ENCODE measurements at places on chromosomes 5 and 9.
A peak's percentile ranks its signal among the peaks of the same experiment; 100 is the strongest.

- no peak for DNase-seq
Observed at GRCh38 chr5:178314061-178314660, 81.6 kb upstream of the PHYKPL start.

GRCh38 chr5:174991847-174992246 lies 267.5 kb downstream of the MSX2 start:
- peak; percentile 25 for DNase-seq

- no peak for DNase-seq
Observed at GRCh38 chr5:45109062-45109461, 300.3 kb downstream of the MRPS30 start.

DNA sequence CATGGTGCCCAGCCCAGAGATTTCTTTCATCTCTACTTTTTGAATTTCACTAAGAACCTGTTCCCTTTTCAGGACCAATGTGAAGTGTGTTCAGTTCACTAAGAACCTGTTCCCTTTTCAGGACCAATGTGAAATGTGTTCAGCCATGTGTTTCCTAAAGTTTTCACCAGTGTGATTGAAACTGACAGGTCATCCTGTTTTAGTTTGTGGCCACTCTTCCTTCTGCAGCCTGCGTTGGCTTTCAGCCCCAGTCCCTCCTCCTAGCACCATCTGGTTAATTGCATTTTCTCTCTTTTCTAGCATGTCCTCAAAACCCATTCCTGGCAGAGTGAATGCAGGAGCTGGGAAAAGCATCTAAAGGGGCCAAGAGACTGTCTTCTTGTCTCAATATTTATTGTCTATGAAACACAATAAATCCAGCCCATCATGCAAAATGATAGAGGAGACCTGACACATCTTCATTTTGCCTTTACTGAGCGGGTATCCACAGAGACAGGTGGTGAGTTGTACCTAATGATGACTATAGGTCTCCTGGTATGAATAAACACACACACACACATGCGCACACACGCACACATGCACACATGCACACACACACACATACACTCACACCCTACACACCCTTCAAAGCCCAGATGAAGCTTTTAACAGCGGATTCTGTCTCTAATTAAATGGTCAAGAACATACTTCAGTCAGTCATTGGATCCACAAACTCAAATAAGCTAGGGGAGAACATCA lies 6.1 kb upstream of the PANK3 start:
- no peak for DNase-seq

DNA sequence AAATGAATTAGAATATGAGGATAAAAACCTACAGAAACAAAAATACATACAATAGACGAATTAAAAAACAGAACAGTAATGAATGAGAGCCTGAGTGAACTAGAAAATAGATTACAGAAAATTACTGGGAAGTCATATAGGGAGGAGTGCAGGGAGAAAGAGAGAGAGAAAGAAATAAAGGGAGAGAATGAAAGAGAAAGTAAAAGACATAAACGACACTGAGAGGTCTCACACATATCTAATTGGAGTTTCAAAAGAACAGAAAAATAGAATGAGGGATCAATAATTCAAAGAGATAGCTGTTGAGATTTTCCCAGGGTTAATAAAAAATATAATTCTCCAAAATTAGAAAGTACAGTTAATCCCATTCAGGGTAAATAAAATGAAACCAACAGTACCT lies 156.4 kb upstream of the FTMT start:
- DNase-seq: no peak

GRCh38 chr9:97484134-97484533 lies 17.3 kb upstream of the TMOD1 start:
- no peak for DNase-seq

- DNase-seq: no peak
Observed at GRCh38 chr9:600006-600405, 241.5 kb upstream of the DMRT1 start.

GRCh38 chr9:16725066-16725465 lies 145.4 kb downstream of the BNC2 start:
- DNase-seq: no peak

DNA sequence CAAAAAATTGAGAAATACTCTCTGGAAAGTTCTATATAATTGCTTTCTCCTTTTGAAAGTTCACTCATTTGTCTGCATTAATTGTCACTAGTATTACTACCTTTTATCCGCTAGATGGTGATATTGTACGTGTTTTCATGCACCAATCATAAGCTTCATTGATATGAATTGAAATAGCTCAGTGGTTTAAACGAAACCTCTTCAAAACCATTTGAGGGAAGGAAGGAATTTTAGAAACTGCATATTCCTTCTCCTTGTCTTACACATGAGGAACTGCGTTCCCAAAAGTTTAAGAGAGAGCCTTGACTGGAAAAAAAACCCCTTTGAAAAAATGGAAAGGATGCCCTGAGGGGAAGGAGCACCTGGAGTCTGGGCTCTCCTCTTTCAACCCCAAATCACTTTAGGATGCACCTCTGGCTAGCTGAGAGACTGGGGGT lies 98.6 kb downstream of the YTHDC2 start:
- peak; percentile 26 for DNase-seq

DNA sequence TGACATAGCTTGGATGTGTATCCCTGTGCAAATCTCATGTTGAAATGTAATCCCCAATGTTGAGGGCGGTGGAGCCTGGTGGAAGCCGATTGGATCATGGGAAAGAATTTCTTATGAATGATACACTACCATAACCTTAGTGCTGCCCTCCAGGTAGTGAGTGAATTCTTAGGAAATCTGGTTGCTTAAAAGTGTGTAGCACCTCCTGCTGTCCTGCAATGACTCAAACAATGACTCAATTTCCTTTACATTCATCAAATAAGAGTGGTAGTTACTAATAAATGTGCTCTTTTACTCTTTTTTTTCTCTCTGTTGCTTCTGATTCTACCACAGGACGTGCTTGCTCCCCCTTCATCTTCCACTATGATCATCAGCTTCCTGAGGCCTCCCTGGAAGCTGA lies 1696.0 kb upstream of the CDH9 start:
- no peak for DNase-seq

- no peak for DNase-seq
Observed at GRCh38 chr5:143019614-143020515, 249.7 kb downstream of the ARHGAP26 start.

GRCh38 chr9:88897081-88897480 lies 94.2 kb upstream of the S1PR3 start:
- no peak for DNase-seq

GRCh38 chr9:91825422-91825821 lies 124.6 kb downstream of the ROR2 start:
- DNase-seq: no peak

DNA sequence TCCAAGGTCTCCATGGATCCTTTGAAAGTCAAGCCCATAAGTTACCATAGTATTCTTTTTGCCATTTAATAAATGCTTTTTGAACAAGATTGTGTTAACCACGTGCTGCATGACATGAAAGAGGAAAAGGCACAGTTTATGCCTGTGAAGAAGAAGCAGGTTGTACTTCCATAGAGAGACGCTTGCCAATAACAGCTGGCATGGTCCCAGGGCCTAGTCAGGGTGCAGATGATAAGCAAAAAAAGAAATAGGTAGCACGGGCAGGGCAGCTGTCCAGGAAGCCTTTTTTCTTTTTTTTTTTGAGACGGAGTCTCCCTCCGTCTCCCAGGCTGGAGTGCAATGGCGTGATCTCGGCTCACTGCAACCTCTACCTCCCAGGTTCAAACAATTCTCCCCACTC lies 71.8 kb upstream of the CLINT1 start:
- DNase-seq: no peak

DNA sequence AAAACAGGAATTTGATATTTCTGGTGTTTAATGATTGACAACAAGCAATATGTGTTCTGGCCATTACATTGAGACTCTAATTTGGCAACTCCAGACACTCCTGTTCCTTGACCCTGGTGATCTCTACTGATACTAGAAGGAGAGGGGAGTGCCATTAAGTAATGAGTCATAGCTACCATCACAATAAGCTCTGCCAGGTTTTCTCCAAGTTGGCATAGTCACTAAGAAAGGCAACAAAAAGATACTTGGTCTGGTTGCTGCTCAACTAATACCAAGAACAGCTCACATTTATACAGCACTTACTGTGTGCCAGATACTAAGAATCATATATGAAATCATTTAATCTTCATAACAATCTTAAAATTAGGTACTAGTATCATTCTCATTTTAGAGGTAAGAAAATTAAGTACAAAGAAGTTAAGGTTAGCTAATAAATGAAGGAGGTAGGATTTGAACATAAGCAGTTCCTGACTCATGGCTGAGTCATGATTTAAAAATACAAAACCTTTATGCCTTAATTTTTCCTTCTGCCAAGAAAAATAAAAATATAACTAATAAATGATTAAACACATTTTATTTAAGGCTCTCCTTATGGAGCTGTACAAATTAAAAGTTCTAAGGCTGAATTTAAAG lies 19.9 kb upstream of the PRXL2C start:
- DNase-seq: no peak

DNA sequence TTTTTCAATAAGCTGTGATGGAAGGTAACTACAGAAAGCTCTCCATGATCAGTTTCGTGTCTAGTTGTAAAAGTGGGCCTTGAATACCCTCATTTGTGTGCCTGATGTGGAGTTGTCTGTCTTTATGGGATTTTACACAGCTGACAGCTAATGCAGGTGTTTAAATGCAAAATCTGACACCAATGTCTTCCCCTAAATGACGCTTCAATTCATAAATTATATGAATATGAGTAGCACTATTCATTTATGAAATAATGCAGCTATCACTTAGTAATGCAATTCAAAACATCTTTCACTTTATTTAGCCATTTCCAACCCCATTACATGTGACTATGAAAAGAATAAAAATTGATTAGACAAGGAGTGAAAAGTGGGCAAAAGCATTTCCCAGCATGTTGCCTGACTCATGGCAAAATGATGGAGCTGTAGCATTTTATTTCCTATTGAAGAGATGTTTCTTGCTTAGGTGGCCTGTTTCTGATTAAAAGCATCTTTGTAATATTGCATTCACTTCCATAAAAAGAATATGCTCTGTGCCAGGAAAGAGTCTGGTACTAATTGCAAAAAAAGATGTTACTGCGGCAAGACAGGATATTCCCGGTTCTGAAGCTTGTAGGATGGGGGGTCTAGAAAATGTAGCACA lies 116.7 kb upstream of the HAPLN1 start:
- DNase-seq: peak; percentile 7

DNA sequence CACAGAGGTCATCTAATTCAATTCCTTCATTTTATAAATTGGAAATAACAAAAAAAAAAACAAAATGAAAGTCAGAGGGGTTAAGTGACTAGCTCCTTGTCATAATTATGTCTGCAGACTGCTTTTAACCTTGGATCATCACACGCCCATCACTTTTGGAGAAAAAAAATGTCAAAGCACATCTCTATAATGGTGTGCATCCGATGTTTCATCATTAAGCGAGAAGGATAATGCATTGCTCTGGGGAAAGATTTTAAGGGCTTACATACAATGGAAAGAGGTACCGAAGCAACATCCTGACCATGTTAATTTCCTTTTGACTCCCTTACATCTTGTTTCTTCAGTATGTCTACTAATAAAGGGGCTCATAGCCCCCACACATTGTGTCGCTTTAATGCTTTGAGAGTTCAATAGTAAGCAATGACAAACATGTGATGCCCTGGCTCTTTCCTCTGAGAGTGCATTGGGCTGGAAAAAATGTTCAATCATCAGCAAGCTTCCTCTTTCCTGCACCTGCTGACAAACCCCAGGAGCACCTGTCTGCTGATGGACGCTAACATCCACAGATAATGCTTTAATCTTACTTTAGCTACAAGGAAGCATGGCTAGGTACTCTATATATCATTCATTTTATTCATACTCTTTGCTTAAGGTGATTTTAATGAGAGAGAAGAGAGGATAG lies 242.2 kb downstream of the SMARCA2 start:
- no peak for DNase-seq

DNA sequence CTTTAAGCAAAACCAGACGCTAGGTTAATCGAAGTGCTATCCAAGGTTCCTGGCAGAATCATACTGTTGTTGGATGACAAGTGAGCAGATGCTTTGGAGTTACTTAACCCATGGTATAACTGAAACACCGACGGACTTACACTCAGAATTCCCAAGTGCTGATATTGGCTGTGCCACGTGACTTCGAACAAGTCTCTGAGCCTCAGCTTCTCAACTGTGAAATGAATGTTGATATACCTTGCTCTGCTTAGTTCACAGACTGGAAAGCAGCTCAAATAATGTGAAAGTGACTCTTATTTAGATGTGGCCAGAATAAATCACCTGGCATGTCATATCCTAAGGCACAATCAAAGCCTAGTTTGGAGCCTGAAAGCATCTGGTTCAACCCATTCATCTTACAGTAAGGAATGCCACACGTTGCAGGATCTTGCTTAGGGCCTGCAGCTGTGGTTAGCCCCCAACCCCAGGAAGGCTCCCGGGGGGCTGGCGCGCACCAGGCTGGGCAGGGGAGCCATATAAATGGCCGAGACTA lies 759 bp downstream of the GEMIN5 start:
- no peak for DNase-seq

DNA sequence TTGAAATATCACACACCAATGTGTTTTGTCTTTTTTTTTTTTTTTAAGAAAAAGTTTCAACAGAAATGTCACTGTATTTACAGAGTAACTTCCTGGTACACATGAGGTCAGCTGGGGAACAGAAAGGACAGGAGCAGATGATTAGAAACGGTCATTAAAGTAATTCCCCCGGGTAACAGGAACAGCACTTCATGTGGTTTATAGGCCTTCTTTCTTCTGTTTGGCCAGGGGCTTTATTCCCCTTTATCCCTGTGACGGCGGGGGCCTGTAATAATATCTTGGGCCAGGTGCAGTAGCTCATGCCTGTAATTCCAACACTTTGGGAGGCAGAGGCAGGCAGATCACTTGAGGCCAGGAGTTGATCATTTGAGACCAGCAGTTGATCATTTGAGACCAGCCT lies 30.5 kb upstream of the MSH3 start:
- DNase-seq: no peak

- no peak for DNase-seq
Observed at GRCh38 chr5:32487424-32487823, 42.9 kb upstream of the ZFR start.

DNA sequence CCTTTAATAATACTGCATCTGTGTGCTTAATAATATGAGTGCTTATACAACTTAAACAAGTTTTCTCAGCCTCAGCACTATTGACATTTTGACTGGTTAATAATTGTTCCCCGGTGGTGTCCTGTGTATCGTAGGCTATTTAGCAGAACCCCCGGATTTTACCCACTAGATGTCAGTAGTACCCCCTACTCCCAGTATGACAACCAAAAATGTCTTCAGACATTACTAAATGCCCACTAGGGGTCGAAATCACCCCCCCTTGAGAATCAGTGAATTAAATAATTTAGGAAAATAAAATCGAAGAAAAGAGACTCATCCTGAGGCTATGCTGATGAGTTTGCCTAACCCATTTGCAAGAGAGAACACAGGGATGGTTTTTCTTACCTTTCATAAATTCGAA lies 166.3 kb downstream of the ATP10B start:
- DNase-seq: no peak

GRCh38 chr9:21028466-21028865 lies 3.0 kb downstream of the HACD4 start:
- peak; percentile 8 for DNase-seq

GRCh38 chr5:136133222-136133921 lies 727 bp downstream of the SMAD5 start:
- DNase-seq: peak; percentile 73

- DNase-seq: no peak
Observed at GRCh38 chr5:9691261-9691660, 61.1 kb upstream of the TAS2R1 start.

- DNase-seq: no peak
Observed at GRCh38 chr9:133274236-133275104, 531 bp downstream of the ABO start.

- no peak for DNase-seq
Observed at GRCh38 chr5:109448838-109449237, 39.1 kb upstream of the PJA2 start.

All from muscle of back (tissue), 13 donors.